Daoy (cell line): ENCODE measurements at places on chromosomes 2 and 18. TPM values are rescaled to one million over a fixed set of nuclear protein-coding genes. Genes with fewer than 3 reads are reported as not detected.

Gene CUL3
- total RNA-seq, result 69.8 and 79.8 TPM in 2 replicates

Gene G6PC2
- total RNA-seq, result not detected in 2 replicates

Gene SLC14A1
- total RNA-seq, result 1.9 and 7.5 TPM in 2 replicates

Gene ARL5A
- 58.8 and 64.6 TPM in 2 replicates for total RNA-seq

Gene CLEC4F
- total RNA-seq, result not detected in 2 replicates

Gene CFAP210
- total RNA-seq, result not detected in 2 replicates

Gene GPR39
- 5.5 and 8.1 TPM in 2 replicates for total RNA-seq

Gene RGPD3
- total RNA-seq, result 0.06 and 0.80 TPM in 2 replicates

Gene TMEM163
- 0.09 and 0.34 TPM in 2 replicates for total RNA-seq

Gene PRSS56
- total RNA-seq, result not detected in 2 replicates

Gene LHCGR
- total RNA-seq, result not detected in 2 replicates

Gene IL36G
- 0.80 TPM in 1 of 2 replicates, not detected in the other for total RNA-seq

DNA sequence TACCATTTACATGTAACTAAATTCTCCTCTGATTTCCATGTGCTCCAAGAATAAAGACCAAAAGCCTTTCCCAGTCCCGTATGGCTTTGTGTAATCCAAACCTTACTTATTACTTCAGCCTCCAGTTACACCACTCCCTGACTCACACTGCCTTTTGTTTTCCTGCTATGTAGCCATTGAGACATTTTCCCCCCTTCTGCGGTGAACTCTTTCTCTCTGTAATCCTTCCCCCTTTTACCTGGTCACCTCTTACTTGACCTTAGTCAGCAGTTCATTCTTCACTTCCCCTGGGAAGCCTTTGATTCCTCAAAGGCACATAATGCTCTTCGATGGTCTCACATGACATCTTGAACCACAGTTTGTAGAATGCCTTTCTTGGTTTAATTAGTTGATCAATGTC lies 256.0 kb upstream of the FANCL start:
- DNase-seq, result peak; percentile 17

DNA sequence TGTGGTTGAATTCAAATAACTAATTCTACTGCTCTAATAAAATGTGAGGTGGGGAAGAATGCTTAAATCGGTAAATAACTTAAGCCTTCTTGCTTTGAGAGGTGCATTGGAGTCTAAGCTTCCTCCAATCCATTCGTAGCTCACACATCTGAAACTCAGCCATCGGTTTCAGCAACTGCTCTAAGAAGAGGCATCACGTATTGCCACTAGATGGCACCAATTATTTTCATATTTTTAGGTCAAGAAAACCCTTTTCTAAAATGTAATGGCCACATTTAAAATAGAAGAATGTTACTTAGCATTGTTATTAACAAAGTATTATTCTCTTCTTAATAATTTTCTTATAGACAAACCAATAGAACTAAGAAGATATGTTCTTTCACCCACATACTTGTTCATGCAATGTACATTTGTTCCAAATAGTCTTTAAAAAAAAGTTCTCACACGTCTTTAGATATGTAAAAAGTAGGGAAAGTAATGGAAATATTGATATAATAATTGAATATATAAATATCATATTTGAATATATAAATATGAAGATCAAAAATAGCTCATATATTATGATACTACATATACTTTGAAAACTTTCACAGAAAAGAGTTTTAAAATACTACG lies 229.8 kb downstream of the CCDC178 start:
- peak; percentile 15 for DNase-seq

DNA sequence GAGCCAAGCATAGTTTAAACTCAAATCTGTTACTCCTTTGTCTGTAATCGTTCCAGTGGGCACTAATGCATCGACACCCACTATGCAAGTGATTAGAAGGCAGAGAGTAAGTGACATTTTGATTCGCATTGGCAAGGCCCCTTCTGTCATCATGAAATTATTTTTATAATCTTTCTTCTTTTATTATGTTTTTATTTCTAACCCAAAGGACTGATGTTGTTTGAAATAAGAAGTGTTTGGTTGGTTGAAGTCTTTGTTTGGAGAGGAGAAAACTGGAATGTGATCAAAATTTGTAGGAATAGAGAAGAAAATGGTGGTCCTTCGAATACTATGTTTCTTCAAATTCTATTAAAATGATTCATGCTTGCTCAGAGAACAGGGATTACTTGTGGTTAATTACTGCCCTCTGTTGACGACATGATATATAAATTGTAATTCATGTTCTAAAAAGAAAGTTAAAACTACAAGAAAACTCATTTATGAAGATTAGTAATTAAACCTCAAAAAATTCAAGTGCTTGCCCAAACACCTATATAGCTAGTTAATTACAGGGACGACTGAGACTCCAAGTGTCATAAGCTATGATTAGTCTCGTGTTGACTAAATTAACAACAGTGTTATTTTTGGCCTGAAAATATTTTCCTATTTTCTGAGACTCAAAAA lies 26.4 kb upstream of the TFPI start:
- DNase-seq, result peak; percentile 40

DNA sequence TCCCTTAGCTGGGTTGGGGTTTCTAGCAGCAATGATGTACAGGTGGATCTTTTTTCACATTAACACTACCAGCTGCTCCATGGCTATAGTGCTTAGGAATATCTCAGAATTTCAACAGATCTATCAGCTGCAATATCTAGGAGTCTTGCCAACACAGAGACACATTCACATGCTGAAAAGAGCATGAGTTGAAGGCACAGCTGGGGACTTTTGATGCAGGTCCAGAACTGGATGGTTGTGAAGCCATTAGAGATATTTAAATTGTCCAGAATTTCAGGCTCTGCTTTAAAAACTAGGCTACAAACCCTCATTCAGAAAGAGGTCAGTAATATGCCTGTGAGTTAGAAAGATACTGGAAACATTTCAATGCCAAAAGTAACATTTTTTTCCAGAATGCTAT lies 122.2 kb upstream of the CCDC195 start:
- DNase-seq, result no peak

DNA sequence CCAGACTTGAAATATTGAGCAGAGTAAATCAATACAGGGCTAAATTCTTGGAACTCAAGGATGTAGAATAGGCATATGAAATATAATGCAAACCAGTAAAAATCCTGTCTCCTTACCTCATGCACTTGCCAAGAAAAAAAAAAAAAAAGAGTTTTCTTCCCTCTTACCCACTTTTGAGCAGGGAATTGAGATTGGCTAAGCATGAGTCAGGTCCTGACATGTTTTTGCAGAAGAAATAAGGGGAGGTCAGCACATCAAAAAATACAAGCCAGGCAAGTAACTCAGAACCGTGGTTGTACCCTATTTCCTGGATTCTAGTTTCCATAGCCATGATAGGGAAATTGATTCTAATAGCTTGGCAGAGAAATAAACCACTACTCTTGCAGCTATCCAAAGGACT lies 1526.7 kb downstream of the LRP1B start:
- DNase-seq, result no peak

- DNase-seq, result no peak
Observed at GRCh38 chr2:66101206-66101605, 333.7 kb upstream of the MEIS1 start.

- DNase-seq, result no peak
Observed at GRCh38 chr18:35705988-35706387, 124.4 kb downstream of the GALNT1 start.

DNA sequence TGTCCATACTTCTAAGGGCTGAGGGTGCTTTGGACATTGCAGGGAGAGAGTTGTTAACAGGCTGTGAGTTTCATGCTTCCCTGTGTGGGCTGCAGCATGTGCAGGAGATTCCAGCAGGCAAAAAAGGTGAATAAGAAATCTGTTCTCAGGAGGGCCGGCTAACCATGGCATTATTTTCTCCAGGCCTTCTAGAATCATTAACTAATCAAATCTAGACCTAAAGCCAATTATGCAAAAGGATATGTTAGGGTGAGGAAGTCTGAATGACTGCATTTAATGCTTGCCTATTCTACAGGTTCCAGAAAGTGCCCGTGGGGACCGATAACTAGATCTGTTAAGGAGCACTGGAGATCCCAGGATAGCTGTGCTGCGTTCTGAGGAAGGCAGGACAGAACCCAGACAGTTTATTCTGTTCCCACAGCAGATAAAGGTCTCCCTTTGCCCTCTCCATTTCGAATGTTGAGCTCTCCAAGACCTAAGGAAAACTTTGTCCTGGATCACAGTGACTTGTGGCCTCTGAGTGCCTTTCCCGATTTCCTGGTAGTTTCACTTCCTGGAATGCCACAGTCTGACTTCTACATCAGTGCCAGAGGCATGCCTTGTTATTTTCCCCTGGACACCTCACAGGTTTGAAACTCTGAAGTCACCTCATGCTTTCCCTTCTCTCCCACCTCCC lies 50.0 kb upstream of the ZFP36L2 start:
- no peak for DNase-seq

GRCh38 chr2:12552092-12552491 lies 164.6 kb upstream of the TRIB2 start:
- no peak for DNase-seq

- no peak for DNase-seq
Observed at GRCh38 chr2:75488157-75488556, 72.6 kb downstream of the EVA1A start.

DNA sequence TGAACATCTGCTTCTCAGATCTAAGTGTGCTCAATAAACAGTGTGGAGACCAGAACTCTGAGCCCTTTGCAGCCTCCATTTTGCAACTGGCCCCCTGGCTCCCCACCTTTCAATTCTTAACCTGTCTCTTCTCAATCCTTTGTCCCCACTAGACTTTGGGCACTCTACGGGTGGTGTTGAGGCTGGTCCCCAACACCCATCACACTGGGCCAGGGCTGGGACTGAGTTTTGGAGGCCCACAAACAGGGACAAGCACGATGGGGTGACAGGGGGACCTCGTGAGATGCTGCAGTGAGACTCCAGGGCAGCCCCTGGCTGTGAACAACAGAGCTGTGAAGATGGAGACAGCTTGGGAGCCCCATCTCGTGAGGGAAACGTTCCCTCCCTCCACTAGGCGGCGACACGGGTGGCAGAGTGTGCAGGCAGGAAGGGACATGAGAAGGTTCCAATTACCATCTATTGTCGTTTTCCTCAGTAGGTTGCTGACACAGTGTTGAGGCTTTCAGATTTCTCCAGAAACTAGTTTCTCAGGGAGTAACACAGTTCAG lies 1.2 kb downstream of the ANKMY1 start:
- peak; percentile 65 for DNase-seq

DNA sequence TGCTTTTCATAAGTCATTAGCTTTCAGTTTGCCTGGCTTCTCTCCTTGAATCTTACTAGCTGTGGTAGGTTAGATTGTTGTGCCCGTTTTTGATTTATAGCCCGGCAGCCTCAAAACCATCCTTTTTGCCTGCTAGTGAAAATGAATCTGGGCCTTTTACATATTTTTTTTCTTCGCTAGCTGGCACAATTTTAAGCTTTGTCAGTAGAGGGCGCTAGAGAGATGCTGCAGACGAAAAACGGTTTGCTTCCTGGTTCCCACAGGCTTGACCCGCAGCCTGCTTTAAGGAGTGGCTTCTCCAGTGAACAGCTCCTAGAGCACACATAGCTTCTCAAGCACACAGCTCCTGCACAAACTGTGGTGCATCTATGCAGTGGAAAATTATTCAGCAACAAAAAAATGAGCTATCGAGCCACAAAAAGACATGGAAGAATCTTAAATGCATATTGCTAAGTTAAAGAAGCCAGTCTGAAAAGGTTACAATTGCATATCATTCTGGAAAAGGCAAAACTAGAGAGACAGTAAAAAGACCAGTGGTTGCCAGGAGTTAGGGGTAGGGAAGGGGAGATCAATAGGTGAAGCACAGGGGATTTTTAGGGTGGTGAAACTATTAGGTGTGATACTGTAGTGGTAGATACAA lies 47.9 kb downstream of the E2F6 start:
- DNase-seq, result peak; percentile 20
